GM23248 (cell line): ENCODE measurements at places on chromosomes 6 and 20.

- no peak for DNase-seq
Measured at GRCh38 chr6:147615659-147616456, 107.4 kb downstream of the SAMD5 start.

- no peak for DNase-seq
Measured at GRCh38 chr6:109224107-109224875, 129.0 kb downstream of the CEP57L1 start.

- no peak for DNase-seq
Measured at GRCh38 chr20:38157635-38158495, 7.2 kb downstream of the TGM2 start.

GRCh38 chr6:108275976-108276375, 15.1 kb upstream of the SNX3 start:
- no peak for DNase-seq

DNA sequence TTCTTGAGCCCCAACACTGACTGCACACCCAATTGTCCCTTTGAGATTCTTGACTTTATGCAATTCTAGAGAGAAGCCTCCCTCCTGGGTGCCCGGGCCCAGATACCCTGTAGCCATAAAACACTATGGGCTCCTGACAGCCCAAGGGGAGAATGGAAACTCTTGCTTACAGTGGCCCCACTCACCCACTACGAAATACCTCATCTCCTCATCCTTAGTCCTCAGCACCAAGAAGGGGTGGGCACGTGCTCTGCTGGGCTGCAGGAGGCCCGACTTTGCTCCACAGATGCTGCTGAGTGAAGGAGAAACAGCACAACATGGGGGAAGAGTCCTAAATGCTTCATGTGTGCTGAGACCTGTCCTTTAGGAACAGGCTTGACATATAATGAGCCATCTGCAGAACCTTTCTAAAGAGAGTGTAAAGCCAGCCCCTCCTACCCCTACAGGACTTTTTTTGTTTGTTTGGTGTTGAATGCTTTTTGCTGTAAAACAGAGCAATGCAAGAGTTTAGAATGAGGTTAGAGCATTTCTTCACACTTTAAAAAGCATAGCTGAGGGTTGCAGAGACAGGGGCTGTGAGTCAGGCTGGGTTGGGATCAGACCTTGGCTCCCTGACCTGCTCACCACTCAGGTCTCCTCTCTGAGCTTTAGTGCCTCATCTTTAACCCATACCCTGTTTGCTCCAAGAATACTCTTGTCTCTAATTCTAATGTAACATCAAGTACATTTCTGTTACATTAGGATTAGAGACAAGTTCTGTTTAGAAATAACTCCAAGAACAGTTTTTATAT, 17.6 kb upstream of the SIRPG start:
- DNase-seq = peak; percentile 15

DNA sequence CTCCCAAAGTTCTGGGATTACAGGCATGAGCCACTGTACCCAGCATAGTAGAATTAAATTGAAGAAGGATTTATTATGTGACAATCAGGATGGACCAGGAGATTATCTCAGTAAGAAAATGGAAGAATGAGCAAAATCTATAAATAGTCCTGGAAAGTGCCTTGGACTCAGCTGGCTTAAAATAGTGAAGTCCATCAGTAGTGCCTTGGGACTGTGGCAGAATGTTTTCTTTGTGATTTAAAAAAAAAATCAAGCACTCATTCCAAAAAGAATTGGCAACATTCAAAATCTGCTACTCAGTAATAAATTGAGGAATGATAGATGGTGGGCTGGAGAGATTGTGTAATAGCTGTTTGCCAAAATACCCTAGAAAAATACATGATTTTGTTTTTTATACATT, 37.0 kb upstream of the MAS1 start:
- DNase-seq = no peak

DNA sequence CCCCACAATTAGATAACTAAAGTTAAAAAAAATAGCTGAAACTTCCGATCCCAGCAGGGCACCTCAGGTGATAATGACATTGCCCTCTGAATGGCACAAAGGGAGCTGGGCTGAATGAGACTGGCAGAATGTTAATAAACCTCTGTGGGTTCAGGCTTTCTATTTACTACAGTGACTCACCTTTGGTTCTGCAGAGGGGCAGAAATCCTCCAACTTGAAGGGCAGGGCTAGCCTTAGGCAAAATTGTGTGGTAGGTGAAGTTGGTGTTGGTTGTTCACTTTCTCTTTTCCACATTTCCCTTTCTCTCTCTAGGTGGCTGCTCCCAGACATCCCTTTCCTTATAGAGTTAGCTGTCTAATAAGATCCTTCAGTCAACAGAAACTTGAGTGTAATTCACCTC, 625.2 kb downstream of the EPM2A start:
- DNase-seq = no peak

GRCh38 chr6:142728364-142728763, 216.6 kb downstream of the HIVEP2 start:
- no peak for DNase-seq
